ENCODE measurements at places on chromosomes 11 and 22.

DNA sequence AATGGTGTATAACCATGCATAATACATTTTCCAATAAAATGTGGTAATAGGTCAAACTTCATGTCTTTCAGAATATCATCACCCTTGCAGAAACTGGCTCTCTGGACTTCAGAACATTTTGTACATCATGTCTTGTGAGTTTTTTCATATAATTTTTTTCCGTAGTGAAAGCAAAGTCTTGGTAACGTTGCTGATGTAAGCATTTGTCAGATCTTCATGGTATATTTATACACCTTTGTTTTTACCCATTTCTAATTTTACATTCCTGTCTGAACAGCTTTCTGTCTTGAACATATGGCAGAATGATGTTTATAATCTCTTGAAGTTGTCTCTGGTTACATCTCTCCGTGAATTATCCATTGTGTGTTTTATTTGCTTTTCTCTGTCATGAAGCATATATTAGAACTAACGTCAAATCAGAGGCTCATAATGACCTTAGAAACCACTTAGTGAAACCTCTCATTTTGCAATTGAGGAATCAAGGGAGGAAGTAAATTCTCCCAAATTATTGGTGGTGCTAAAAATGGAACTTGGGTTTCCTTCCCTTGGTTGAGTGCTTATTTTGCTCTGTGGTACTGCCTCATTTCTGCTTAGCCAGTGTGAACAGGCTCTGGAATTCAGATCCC, 37.4 kb downstream of the CSRP3 start:
- no peak for DNase-seq

DNA sequence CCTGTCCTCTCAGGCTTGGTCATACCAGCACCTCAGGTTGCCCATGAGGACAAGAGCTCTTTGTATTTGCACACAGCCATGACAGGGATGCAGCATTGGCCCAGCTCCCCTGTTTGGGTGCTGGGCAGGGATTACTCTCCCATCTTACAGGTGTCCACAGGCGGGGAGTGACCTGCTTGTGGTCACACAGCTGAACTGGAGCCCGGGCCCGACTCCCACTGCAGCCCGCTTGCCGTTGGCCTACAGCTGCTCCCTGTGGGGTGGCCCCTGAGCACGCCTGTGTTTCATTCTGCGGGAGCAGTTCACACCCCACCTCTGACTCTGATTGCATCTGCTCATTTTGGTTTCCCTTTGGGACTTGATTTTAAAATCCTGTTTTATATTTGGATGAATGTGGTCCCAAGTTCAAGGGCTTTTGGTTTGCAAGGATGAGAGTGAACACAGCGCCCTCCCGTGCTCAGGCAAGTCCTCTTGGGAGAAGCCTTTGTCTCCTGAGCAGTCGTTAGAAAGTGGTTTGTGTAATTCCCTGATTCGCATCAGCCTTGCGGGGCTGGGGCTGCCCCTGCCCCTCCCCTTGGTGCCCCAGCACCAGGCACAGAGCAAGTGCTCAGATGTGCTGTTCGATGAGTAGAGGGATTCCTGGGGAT, 9.3 kb downstream of the PICK1 start:
- no peak for DNase-seq

GRCh38 chr11:127656116-127656836, 655.7 kb upstream of the KIRREL3 start:
- no peak for DNase-seq

DNA sequence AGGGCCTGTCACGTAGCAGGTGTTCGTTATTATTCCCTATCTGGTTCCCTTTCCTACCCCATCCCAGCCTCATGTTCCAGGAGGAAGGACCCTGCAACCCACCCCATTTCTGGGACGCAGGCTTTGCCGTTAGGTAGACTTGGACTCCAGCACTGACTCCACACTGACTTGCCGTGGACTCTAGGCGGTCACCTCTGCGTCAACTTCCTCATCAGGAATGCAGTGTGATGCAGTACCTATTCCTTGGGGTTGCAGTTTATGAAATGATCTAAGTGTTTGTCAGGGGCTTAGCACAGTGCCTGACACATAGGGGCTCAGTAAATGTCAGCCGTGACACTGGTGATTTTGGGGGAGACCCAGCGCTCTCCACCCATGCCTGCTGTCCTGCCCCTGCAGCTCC, 16.8 kb downstream of the DGKZ start:
- no peak for DNase-seq

GRCh38 chr11:86940122-86940777, 14.9 kb downstream of the FZD4 start:
- no peak for DNase-seq

GRCh38 chr11:118610773-118611432, 3.5 kb downstream of the PHLDB1 start:
- peak; percentile 81 for DNase-seq

DNA sequence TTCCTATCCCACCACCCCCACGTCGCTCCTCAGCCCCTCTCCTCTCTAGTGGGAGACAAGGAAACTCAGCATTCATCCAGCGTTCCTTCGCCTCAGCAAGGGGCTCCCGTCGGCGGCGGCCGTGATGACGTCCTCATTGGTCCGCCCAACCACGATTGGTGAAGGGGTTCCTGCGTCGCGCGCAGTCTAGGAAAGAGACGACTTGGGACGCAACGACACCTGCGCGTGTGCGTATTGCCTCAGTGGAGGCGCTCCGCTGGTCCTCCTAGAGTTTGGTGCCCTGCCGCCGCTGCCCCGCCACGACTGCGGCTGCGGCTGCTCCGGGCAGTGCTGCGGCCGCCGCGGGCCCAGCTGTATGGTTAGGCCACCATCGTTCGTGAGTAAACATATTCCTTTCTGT, 56.6 kb downstream of the CCDC81 start:
- DNase-seq: no peak

- DNase-seq: no peak
These were observed 484.9 kb downstream of the BUD13 start for GRCh38 chr11:116287866-116288265.

- peak; percentile 64 for DNase-seq
These were observed 10.7 kb upstream of the CD5 start for GRCh38 chr11:61091373-61092279.

- DNase-seq: no peak
These were observed 40.9 kb downstream of the NAV2 start for GRCh38 chr11:19753451-19754106.

DNA sequence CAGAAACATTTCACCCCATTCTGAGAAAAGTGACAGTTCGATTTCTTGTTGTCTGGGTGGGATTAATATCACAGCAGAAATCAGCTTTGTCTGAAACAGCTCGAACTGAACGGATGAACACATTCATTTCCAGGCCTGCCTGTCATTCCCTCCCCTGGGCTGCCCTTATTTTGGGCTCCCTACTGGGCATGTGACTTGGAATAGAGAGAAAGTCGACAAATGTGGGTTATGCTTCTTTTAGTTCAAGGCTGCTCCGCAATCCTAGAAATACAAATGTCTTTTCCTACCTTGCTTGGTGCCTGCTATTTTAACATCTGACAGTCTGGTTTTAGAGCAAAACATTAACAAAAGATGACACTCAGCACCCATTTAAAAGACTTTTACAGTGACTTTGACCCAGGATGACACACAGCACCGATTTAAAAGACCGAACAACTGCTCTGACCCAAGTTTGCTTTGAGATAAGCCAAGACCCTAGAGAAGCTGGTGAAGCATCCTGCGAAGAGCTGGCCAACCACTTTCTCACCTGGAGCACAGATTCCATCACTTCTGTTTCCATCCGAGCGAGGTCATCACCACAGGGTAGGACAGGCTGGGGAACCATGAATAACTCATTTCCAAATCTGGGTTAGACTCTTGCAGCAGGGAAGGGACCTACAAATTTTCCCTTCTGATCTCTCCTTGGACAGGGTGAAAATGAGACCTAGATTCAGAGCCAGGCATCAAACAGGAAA, 13.1 kb downstream of the CLMP start:
- no peak for DNase-seq

GRCh38 chr11:75351541-75351790, at the start of gene ARRB1:
TSS of gene ARRB1 (minus strand) at chr11:75351661. CDS start at chr11:75351607, 54 bp downstream.
- no peak for DNase-seq

DNA sequence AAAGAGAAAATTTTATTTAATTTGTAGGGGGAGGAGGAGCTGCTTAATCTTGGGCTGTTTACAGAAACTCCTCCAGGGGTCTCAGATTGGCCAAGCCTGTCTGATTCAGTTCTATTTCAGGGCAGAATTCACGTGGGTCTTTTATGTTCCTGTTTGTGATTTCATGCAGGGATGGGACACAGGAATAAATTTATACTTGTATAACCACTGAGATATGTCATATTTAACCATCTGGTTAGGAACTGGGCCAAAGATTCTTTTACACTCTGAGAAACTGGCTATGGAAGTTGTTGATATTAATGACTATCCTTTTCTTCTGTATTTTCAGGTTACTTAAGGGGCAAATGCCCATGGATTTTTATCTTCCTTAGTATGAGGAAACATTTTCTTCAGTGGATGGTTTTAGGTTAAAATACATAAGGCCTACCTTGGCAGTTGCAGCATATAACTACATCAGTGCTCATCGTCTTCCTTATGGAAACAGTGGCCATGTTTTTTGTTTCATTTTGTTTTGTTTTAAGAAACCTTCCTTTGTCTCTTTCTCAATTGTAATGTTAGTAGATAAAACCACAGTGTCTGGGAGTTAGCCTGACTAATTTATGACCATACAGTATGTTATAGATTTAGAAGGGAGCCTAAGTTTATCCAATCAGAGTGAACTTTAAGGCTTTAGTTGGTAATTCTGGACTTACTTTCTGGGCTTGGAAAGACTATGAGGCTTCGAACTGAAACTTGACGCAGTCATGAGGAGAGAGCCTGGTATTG, 132.4 kb upstream of the ANO3 start:
- DNase-seq: no peak

GRCh38 chr11:11964774-11965150, 43.7 kb downstream of the DKK3 start:
- no peak for DNase-seq

- DNase-seq: no peak
These were observed 38.1 kb downstream of the DIXDC1 start for GRCh38 chr11:111975076-111975806.

DNA sequence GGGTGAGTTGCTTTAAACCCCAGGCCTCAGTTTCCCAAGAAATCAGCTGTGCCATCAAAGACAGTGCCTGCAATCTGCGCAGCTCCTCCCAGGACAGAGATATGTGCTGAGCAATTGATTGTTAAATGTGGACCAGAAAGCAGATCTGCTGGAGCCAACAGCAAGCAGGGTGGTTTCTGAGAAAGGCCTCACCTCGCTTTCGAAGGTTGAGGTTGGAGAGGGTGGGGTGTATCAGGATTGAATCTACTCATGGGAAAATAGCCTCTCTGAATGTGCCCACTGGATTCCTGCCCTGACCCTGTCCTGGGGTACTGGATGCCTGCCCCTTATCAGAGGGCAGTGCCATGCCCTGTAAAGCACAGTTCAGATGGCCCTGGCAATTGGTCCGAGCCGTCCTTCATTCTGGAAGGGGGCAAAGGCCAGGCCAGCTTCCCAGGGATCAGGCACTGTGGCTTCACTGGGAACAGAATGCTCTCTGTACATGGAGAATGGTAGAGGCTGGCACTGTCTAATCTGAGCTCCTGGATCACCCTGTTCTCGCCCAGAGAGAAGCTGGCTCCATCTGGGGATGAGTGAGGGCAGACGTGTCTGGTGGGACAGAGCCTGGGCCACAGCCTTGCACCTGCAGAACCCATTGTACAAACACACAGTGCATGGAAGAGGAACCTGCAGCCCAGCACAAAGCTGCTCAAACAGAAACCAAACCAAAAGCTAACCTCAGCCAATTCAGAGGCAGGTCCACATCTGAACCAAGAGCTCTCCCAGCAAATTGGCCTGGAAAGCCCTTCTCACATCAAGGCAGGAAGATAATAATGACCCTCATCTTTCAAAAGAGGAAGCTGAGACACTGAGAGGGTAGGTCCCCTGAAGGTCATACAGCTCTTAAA, 15.2 kb downstream of the DHCR7 start:
- no peak for DNase-seq

GRCh38 chr11:16127732-16128131, 228.6 kb downstream of the SOX6 start:
- DNase-seq: no peak

- DNase-seq: no peak
These were observed 7.7 kb upstream of the MMP12 start for GRCh38 chr11:102882389-102883024.
